ENCODE measurements at places on chromosomes 4 and X.
A peak's percentile ranks its signal among the peaks of the same experiment; 100 is the strongest.

GRCh38 chrX:105101378-105101777 lies 119.1 kb downstream of the TEX13A start:
- DNase-seq = no peak

DNA sequence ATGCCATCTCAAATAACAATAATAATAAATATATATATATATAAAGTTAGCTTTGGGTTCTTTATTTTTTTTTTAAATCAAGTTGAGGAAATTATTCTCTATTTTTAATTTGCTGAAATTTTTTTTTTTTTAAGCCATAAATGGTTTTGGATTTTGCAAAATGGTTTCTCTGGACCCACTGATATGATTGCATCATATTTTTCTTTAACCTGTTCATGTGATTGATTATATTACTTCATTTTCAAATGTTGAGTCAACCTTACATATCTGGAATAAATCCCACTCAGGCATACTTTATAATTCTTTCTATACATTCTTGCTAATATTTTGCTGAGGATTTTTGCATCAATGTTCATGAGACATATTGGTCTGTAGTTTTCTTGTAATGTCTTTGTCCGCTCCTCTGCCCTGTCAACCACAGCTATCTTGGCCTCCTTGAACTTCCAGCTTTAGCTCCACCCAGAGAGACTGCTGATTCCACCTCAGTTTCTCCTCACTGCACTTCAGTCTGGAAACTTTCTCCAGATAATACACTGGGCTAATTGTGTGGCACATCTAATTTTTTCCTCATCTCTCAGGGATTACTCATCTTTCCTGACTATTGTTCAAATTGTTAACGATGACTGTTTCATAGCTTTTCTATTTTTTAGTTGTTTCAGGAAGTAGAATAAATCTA lies 160.9 kb upstream of the GIMD1 start:
- DNase-seq = no peak

GRCh38 chr4:99471349-99471748 lies 36.2 kb upstream of the ADH7 start:
- DNase-seq = no peak

DNA sequence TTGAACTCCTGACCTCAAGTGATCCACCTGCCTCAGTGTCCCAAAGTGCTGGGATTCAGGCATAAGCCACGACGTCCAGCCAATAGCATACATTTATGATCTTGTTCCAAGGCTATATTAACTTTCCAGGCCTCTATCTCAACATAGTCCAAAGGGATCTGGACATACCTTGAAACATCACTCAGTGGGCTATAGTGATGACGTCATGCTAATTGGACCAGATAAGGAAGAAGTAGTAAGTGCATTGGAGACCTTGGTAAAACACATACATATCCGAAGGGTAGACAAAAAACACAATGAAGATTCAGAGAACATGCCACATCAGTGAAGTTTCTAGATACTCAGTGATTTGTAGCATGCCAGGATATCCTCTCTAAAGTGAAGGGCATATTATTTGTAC lies 37.4 kb upstream of the USP26 start:
- no peak for DNase-seq

DNA sequence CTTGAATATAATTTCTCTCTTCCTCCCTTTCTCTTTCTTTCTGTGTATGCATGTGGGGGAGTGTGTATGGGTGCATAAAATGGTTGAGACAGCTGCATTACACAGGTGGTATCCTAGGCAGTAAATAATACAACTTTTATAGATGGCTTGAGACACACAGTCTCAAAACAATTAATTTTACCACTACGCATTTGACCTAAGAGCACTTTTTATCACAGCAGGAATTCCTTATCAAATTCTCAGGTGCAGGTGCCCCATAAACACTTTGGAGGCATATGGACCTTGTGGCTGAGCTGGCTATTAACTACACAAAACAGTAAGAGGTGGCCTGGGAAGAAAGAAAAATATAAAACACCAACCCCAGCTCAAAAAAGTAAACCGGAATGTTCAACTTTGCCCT lies 91.3 kb downstream of the RASGEF1B start:
- no peak for DNase-seq

DNA sequence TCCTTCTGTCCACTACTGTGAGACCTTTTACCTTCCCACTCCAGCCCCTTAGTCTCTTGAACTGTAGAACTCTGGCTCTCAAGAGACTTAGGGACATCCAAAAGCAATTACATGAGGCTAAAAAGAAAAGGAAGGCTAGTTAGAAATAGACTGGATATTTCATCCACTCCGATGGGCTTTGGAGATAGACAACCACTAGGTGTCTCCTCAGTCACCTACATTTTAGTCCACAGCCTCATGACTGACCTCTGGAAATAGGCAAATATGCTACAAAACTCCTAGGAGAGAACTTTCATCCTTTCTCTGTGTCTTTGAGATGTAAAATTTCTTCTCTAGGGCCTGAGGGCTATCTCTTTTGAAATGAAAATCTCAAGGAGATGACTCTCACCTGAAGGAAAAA lies 45.1 kb upstream of the LAMP2 start:
- no peak for DNase-seq

DNA sequence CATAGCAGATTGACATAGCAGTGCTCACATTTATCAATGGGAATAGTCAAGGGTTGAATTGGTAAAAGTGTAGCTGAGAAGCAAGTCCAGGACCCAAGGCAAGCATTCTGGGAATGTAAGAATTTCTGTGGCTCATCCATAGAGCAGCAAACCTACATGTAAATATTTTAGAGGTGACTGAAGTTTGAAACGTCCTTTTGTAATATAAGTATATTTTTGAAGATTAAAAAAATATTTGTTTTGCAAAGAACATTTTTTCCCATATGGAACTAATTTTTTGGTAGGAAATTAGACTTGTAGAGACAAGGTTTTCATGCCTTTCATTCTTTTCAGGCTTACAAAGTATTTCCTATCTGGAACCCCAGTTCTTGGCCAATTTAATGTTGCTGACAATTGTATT lies 104.0 kb downstream of the TEX13A start:
- DNase-seq = no peak

DNA sequence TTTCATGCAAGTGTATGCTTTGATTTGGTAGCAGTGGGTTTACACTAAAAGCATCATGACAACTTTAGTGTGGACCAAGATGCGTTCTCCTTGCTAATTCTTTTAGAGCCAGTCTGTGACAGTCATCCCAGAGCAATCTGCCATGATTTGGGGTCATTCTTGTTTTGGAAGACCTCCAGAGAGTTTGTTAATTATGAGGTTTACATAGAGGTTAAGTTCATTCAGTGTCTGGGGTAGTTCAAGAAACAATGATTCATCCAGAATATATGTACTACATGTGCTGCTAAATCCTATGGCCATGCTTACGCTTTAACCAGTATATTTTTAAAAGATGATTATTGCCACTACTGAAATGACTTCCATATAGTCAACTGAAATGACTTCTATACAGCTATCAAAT lies 328.5 kb upstream of the AGA start:
- no peak for DNase-seq

GRCh38 chrX:50204364-50204899 lies at the start of gene CCNB3:
Gene CCNB3, plus strand, starts transcription at chrX:50204765. Its CDS starts 80,399 bp downstream, at chrX:50285164.
- DNase-seq = peak; percentile 49

DNA sequence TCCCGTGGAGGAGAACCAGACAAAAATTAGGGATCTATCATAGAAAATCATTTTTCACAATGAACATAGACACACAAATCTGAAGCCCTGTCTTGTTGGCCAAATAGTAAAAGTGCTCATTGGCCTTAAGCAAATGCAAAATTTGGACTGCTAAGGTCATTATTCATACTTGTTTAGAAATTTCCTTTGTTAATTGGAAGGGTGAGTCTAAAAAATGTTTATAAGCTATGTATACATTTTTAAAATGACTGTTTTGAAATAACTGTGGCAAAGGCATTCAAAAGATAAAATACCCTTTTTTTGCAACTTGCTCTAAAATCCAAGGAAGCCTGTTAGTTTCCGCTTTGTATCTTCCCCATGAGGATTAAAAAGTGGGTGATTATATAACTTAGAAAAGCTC lies 195.0 kb downstream of the ZNF330 start:
- DNase-seq = no peak

- DNase-seq = no peak
Measured at GRCh38 chr4:55079451-55080173, 45.8 kb downstream of the KDR start.

DNA sequence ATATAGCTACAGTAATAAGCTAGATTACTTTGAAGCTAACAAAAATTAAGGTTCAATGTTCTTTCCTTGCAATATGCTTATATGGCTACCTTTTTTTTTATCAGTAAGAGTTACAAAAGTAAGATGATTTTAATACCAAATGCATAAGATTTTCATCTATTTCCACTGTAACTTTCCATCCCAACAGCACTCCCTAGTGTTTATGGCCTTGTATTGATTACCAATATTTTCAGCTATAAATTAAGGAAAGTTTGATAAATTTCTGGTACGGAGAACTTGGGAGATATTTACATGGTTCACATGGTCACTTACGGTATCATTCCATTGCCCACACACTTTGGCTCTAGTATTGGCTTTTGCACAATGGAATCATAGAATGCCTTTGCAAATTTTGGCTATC lies 448.9 kb upstream of the PABPC4L start:
- DNase-seq = no peak

DNA sequence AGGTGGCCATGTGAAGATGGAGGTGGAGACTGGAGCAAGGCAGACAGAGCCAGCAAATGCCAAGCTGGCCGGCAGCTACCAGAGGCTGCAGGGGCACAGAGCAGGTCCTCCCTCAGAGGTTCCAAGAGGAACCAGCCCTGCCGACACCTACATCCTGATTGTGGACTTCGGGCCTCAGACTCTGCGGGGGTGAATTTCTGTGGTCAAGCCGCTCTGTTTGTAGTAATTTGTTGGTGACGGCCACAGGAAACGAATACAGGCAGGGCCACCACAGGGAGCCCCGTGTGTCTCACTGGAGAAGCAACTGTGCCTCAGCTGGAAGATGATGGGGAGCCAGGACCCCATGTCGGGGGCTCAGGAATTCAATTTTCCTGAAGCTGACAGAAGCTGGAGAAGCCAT lies 28.3 kb downstream of the ZFYVE28 start:
- DNase-seq = no peak

DNA sequence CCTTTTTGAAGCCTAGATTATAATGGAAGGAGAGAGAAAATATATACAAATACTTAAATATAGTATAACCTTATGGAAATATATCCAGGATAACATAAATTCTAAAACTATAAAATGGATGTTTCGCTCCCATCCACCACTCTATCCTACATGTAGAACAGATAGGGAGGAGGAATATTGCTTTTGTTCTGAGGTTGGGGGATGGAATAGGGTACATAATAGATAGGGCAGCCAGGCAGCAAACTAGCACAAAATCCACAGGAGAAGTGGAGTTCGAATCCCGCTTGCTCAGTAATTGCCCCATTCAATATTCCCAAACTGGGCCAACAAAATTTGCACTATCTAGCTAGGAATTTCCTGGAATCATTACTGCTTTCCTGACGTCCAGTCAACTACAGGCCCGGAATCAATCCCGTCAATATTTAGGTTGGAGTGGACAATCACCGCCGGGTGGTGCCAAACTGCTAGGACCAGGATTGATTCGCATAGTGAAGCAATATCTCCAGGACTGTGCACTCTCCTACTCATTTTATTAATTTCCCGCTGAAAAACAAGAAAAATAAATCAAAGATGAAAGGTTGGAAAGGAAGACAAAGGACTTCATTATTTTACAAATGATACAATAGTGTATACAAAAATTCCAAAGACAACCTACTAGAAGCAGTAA lies 40.4 kb upstream of the PAPSS1 start:
- no peak for DNase-seq

Data from stimulated activated CD8-positive, alpha-beta memory T cell treated with anti-CD3 and anti-CD28 coated beads, Interleukin-4, amount 100 ng/mL, for 4 hours (primary cell).